Upper lobe of right lung (tissue), 1 donor: ENCODE measurements at places on chromosomes 12 and 14.

DNA sequence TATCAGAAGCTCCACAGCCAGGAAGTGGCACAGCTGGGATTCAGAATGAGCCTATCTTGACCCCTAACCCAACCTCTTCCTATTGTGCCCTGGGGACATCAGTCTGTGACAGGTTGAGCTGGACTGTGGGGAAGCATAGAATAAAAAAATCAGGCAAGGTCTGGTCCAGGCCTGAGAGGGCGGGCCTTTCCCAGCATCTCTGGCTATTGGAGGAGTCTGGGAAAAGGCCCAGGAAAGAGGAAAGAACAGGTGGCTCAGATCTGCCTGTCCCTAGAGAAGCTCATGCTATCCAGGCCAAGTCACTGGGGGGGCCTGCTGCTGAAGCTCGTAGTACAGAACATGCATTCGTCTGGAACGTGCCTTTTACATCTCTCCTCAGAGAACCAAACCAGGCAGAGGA lies 100.5 kb downstream of the PPM1H start:
- DNase-seq: no peak
- no peak overlapping the region for H3K27ac ChIP-seq
- no peaks in the 10 kb centered on the region for H3K36me3 ChIP-seq
- H3K27me3 ChIP-seq: no peaks in the 10 kb centered on the region

- H3K4me3 ChIP-seq: no peak overlapping the region
- H3K27me3 ChIP-seq: no peaks in the 10 kb centered on the region
- no peaks in the 10 kb centered on the region for H3K4me1 ChIP-seq
- no peaks in the 10 kb centered on the region for H3K36me3 ChIP-seq
Observed at GRCh38 chr14:38420048-38420447, 164.2 kb upstream of the CLEC14A start.

- no peak for DNase-seq
- peaks cover 88% of the 10 kb centered on the region for H3K36me3 ChIP-seq
- H3K27ac ChIP-seq: no peak overlapping the region
- H3K4me3 ChIP-seq: no peak overlapping the region
Observed at GRCh38 chr12:49026101-49026500, 7.5 kb upstream of the PRKAG1 start.

GRCh38 chr12:106389151-106389550 lies 31.6 kb downstream of the POLR3B start:
- DNase-seq: no peak
- no peak overlapping the region for H3K4me3 ChIP-seq
- no peaks in the 10 kb centered on the region for H3K4me1 ChIP-seq
- H3K36me3 ChIP-seq: peaks cover 24% of the 10 kb centered on the region
- no peaks in the 10 kb centered on the region for H3K27me3 ChIP-seq
- no peak overlapping the region for H3K27ac ChIP-seq

DNA sequence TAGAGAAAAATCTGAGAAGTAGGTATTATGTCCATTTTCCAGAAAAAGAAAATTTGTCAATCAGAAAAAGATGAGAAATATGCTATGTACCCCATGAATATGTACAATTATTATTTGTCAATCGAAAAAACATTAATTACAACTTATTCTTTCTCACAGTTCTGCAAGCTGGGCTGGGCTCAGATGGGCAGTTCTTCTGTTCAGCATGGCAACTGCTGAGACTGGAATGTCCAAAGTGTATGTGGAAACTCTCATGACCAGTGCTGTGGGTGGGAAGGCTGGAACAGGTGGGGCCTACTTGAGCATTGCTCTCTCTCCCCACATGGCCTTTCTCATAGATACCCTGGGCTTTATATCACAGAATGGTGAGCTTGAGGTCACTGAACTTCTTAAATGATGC lies 450.3 kb upstream of the TBX3 start:
- H3K27ac ChIP-seq: no peak overlapping the region
- no peak for DNase-seq
- H3K4me3 ChIP-seq: no peak overlapping the region
- H3K4me1 ChIP-seq: no peaks in the 10 kb centered on the region
- no peaks in the 10 kb centered on the region for H3K27me3 ChIP-seq

DNA sequence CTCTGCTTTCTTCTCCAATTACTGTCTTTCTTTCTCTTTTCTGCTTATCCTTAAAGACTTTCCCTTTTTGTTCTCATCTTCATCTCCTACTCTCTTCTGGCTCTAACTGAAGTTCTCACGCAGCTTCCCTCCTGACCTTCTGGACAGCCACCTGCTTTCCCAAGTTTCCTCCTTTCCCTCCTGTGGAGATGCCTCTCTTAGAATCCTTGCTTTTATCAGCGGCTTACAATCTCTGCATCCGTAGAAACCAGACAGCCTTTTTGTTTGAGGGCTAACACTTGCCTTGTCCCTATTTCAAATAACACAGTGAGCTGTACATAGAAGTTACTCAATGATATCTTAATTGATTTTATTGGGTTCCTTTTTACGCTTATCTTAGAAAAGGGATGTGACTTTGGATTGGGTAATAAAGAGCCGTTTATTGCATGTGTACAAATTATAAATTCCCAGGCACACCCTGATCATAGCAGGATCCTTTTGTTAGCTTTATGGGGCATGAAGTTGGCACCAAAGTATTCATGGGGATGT lies 2.1 kb upstream of the LGALS3 start:
- no peaks in the 10 kb centered on the region for H3K27me3 ChIP-seq
- no peak for DNase-seq
- H3K4me1 ChIP-seq: peaks cover 62% of the 10 kb centered on the region
- H3K27ac ChIP-seq: peak overlapping the region; percentile 60

DNA sequence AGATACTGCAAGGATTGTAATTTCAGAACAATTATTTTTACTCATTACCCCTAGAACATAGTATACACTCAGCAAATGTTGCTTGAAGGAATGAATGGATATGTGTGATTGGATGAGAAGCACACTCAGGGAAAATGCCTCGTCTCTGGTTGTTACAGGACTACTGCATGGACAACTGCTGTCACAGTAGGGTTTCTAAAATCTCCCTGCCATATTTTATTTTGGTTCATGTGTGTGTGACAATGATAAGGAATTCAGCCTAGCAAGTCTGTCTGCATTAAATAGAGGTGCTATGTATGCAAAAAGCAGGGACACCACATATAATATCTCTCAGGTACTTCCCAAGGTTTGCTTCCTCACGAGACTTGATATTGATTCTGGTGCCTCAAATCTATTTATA lies 1.4 kb downstream of the PTPRR start:
- H3K4me3 ChIP-seq: no peak overlapping the region
- no peak for DNase-seq
- H3K36me3 ChIP-seq: no peaks in the 10 kb centered on the region
